CD4-positive, alpha-beta T cell treated with Interleukin-2 at 100 ng/mL for 4 hours (primary cell): ENCODE measurements at places on chromosomes 1 and 21.
A peak's percentile ranks its signal among the peaks of the same experiment; 100 is the strongest.

DNA sequence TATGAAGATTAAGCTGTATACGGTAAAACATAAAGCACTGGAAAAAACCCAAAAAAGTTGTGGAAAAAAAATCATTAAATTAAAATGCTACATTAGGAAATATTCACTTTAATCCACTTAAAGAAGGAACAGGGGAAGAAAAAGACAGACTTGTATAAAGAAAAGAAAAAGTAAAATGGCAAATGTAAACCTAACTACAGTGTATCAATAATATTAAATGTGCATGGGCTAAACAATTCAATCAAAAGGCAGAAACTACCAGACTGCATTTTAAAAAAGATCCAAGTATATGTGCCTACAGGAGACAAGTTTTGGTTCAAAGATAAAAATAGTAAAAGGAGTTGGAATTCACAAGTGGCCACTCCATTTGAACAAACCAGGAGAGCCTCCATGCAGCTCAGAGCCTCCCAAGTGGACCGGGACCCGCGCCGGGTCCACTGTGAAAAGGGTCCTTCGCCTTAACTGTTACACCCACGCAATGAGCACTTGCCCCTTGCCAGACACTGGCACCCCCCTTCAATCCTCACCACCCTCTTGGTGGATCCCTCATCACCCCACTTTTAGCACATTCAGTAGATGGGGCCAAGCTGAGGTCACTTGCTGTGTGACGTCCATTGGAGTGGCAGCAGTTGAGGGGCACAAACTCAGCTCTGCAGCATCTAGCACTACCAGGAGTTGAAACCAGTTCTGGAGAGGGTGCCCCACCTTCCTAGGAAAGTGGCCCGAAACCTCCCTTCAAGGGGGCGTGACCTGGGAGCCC lies 898 bp downstream of the C1orf174 start:
- no peak for DNase-seq

DNA sequence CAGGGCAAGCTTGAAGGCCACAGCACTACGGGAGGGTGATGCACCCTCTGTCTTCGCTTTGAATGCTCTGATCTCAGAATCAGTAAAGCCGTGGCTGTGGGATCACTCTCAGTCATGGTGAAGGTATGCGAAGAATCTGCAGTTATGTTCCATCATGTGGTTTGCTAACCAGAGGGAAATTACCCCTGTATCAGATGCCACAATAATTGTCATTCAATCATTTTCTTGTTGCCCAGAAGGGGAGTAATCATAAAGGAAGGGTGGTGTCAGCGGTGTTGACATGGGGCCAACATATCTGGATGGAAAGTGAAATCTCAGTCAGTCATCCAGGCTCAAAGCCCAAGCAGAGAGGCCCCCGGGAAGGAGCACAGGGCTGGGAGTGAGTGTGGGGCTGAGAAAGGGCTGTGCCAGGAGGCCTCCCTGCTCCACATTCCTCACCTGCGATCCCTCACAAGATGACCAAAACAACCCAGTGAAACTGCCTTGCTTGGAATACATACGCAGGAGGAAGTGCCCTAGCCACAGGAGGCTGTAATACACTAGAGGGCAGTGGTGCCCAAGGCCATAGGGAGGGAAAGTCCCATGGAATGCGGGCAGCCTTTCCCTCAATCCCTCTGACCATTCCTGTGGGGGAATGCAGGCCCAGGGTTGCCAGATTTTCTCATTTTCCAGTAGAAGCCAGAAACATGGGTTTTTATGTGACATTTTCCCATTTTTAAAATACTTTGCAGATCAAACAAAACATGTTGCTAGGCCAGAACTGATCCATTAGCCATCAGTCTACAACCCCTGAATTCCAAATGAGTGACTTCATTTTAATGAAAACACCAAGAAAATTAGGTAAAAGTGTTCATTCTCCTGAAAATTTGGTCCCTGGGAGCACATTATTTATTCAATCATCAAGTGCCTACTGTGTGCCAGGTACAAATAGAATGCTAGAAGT lies 95.7 kb upstream of the VANGL1 start:
- DNase-seq, result no peak

GRCh38 chr1:206829875-206830274 lies 35.5 kb upstream of the IL20 start:
- DNase-seq, result no peak

- no peak for DNase-seq
Measured at GRCh38 chr1:172669011-172669410, 10.1 kb downstream of the FASLG start.

DNA sequence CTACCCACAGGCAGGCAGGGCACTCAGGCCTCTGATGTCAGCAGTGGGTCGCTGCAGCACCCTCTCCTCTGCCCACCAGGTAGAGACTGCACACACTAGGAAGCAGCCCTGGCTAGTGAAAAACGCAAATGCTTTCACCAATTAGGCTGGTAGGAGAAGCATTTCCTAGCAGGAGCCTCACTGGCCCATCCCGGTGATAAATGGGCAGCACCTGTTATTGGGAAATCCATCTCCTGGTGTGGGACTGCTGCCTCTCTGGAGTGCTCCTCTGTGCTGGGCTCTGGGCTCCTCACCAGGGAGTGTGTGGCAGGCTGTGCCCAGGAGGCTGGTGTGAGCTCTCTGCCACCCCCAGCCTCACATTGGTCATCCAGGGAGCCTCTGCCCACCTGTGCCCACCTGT lies 28.6 kb downstream of the LRP8 start:
- no peak for DNase-seq

DNA sequence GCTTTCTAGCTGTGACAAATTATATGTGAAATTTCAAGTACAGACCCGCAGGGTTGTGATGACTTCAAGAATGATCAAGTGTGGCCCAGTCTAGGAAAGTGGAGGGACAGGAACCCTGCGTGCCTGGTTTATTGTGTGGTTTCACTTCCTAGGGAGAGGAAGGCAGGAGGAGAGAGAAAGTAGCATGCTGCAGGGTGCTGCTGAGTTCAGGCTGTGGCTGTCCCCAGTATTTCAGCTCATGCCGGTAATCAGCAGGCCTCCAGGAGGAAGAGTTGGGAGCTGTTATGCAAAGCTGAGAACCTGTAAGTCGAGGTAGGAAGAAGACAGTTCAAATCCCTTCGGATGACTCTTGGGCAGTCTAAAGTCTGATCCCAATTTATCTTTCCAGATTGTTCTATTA lies 140.4 kb downstream of the ROR1 start:
- DNase-seq, result no peak

- no peak for DNase-seq
Measured at GRCh38 chr21:32456497-32456918, 44.0 kb downstream of the EVA1C start.

- peak; percentile 15 for DNase-seq
Measured at GRCh38 chr1:173161510-173162221, 45.5 kb downstream of the TNFSF4 start.

DNA sequence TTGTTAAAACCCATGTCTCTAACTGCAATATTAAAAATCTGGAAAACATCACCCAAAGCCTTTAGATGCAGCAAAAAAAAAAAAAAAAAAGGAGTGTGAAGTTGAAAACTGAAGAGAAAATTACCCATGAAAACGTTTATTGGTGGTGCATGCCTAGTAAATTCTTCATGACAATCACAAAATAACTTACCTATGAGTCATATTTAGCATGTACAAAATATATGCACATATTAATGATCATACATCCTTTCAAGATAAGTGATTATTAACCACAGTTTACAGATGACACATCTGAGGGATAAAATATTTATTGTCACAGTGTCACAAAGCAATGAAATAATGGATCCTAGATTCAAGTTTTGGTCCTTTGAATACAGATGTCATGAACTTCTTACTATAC lies 505.2 kb upstream of the NR5A2 start:
- DNase-seq, result no peak

GRCh38 chr1:51621841-51622454 lies 5.1 kb downstream of the OSBPL9 start:
- no peak for DNase-seq

- DNase-seq, result no peak
Measured at GRCh38 chr1:67636146-67636545, 48.9 kb upstream of the GADD45A start.

GRCh38 chr21:40272037-40272436 lies 404.8 kb downstream of the PCP4 start:
- no peak for DNase-seq

DNA sequence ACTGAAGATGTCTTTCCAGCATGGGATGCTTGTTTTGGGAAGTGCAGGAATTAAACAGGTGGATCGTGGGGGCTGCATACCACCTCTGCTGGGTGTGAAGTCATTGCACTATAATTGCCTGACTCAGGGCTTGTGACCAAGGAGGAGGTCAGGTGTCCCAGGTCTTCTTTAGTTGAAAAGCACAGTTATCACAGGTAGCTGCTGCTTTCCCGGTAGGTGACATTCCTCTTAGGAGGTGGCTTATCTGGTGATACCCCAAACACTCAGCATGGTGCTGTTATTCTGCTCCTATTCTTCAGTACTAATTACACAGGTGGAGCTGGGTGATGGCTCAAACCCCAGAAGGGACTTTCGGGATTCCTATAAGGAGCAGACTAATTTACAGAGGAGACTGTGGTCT lies 320.3 kb upstream of the PLXNA2 start:
- no peak for DNase-seq
